Left ventricle myocardium inferior (tissue), 1 donor: ENCODE measurements at places on chromosomes 12 and 14.

DNA sequence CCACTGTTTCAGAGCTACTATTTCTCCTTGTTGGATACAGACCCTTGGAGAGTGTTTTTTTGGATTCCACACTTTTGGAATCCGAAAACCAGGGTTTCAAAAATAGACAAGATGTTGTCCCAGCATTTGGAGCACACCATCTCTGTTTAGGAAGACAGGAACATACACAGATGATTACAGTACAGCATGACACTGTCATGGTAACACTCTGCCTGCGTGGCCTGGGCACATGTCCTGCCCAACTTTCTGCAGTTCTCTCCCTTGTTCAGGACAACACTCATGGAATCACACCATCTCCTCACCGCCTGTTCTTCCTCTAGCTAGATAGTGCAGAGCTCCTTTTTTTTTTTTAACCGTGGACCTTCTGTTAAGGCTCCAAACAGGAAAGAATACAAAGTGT, 369.2 kb downstream of the PDZRN4 start:
- DNase-seq = no peak

GRCh38 chr12:1348606-1349005, 245.8 kb downstream of the FBXL14 start:
- no peak for DNase-seq

DNA sequence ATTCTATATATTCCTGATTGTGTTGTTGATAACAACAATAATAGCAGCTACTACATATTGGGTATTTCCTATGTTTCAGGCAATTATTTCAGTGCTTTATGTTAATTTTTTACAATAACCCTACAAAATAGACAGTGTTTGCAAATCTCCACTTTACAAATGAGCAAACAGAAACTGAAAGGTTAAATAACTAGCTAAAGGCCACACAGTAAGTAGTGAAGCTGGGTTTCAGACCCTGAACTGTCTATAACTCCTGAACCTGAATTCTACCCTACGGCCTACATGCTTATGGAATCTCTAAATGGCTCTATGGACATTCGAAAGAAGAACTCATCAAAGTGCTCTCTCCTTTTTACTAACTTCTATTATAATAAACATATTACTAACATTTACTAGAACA, 19.7 kb upstream of the NUDT4 start:
- no peak for DNase-seq

DNA sequence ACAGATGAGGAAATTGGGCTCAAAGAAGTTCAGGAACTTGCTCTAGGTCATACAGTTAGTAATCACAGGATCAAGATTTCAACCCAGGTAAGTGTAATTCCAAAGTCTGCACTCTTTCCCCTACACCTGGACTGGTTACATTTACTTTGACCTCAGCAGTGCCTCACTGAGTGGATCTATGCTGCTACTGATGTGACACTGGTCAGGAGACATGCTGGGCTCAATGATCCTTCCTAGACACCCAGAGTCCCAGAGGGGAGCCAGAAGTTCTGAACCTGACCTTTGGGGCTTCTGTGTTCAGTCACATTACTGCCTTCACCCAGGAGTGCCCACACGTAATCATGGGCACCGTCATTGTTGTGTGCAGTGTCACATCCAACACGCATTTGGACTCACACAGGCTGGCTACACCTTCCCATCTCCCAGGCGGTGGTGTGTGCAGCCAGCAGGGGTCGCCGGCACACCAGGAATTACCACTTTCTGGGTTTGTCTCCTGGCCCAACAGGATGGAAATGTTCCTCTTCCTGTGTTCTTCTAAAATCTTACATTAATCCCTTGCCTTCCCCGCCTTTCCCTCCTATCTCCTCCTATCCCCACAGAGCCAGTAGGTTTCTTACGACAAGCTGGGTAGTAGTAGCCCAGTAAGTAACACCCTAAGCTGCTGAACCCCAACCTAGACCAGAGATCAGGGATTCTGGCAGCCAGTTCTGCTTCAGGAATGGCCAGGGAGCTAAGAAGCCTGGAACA, 25.6 kb downstream of the CALCOCO1 start:
- peak; percentile 80 for DNase-seq

DNA sequence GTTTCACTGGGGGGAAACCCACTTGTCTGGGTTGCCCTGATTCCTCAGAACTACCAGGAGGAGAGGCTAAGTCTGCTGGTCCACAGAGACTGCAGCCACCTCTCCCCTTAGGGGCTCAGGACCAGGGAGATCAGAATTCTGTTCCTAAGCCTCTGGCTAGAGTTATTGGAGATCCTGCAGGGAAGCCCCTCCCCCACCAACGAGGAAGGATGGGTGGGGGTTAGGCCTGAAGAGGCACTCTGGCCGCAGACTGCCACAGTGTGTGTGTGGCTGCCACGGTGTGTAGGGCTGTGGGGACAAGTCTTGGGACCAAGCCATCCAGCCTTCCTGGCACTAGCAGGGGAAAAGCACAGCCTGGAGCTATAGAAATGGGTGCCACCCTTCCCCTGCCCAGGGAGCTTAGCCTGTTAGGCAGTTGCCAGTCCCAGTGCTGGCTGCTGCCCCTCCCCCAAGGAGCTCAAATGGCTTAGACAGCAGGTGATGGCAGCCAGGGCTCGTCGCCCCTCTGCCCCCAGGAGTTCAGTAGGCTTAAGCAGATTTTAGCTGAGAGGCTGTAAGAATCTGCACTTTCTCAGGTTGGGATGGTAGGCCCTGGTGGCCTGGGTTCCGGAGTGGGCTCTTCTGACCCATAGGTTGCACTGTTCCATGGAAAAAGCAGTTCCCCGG, 107.7 kb downstream of the ERGIC2 start:
- DNase-seq = no peak

GRCh38 chr12:52630008-52630500, 11.7 kb upstream of the KRT73 start:
- no peak for DNase-seq

- no peak for DNase-seq
Measured at GRCh38 chr12:39772821-39773259, 153.2 kb upstream of the ABCD2 start.

DNA sequence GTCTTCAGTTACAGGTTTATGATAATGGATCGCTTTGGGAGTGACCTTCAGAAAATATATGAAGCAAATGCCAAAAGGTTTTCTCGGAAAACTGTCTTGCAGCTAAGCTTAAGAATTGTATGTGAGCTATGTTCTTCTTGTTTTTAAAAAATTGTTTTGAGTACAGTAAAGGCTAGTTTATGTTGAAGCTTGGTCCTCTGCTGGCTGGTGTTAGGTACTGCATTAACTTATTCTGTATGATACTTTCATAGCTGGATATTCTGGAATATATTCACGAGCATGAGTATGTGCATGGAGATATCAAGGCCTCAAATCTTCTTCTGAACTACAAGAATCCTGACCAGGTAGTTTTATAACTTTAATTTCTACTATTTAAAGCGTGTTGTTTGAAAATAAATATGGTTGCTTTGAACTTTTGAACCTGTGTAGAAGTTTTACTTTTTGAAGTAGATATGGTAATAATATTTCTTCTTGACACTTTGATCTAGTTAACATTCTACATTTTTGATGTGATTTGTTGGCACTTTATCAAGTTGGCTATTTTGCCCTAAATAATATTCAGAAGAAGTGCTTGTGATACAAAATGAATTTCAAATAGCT, 55.7 kb downstream of the VRK1 start:
- DNase-seq = no peak
